ENCODE measurements at places on chromosomes 2 and 18. TPM values are rescaled to one million over a fixed set of nuclear protein-coding genes. Genes with fewer than 3 reads are reported as not detected.

The UGT1A10 gene
- total RNA-seq: not detected

The STARD6 gene
- not detected for total RNA-seq

The ANKRD62 gene
- total RNA-seq: not detected

The BUB1 gene
- 2.5 TPM for total RNA-seq

The ANKRD12 gene
- 274 TPM for total RNA-seq

GRCh38 chr2:58856100-58856499 lies 615.0 kb upstream of the FANCL start:
- H3K27me3 ChIP-seq: no peaks in the 10 kb centered on the region
- no peaks in the 10 kb centered on the region for H3K36me3 ChIP-seq
- H3K27ac ChIP-seq: no peak overlapping the region
- H3K4me3 ChIP-seq: no peak overlapping the region
- no peaks in the 10 kb centered on the region for H3K4me1 ChIP-seq

DNA sequence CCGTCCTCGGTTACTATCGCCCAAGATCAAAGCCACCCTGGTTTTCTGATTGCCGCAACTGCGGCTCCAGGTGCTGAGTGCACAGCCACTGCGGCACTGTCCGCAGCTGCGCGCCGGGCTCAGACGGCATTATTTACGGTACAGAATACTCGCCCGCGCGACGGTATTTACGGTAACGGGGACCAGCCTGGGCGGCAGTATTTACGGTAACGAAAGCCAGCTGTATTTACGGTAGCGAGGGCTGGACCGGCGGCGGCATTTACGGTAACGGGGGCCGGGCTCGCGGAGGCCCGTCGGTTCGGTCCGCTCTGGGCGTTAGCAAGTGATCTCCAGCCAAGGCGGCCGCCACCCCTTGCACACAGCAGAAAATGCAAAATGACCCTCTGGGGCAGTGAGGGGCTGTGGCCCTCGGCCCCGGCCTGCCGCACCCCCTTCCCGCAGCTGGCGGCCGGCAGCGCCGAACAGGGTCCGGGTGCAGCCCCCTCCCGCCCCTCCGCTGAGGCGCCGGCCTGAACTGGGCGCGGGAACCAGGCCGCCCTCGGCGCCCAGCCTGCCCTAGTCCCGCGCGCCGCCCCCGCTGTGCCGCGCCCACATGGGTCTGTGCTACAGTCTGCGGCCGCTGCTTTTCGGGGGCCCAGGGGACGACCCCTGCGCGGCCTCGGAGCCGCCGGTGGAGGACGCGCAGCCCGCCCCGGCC lies at the start of gene GNAL:
TSS of gene GNAL (plus strand) at position 293 of the 697 bp plus-strand sequence. CDS start at position 593, 300 bp downstream.
- peak within 1 kb of the TSS; percentile 35 for H3K4me3 ChIP-seq
- H3K4me1 ChIP-seq: no peaks in the 10 kb centered on the region
- H3K36me3 ChIP-seq: no peaks in the 10 kb centered on the region
- DNase-seq: no peak
- H3K27ac ChIP-seq: no peak within 1 kb of the TSS

GRCh38 chr2:43405829-43406228 lies 179.4 kb upstream of the ZFP36L2 start:
- no peaks in the 10 kb centered on the region for H3K4me1 ChIP-seq
- H3K27ac ChIP-seq: no peak overlapping the region
- no peaks in the 10 kb centered on the region for H3K36me3 ChIP-seq
- H3K4me3 ChIP-seq: no peak overlapping the region
- H3K27me3 ChIP-seq: no peaks in the 10 kb centered on the region

DNA sequence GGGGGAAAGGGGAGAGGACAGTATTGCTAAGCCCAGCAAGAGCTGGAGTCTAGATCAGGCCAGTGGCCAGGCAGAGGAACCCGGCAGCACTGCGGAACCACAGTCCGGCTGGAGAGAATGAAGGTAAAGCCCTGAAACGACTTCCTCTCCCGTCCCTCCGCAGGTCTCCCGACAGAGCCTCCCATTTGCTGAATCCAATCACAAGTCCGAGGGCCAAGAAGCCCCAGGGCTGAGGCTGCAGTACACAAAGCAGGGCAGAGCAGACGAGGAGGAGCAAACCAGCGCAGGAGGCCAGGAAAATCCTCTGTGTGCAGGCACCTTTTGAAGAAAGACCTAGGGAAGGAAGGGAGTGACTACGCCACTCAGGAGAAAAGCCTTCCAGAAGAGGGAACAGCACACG lies 104.4 kb downstream of the OSBPL1A start:
- no peaks in the 10 kb centered on the region for H3K27me3 ChIP-seq
- no peak for DNase-seq
- no peaks in the 10 kb centered on the region for H3K4me1 ChIP-seq
- no peaks in the 10 kb centered on the region for H3K36me3 ChIP-seq
- H3K4me3 ChIP-seq: no peak overlapping the region
